Astrocyte (in vitro differentiated cells and primary cell): ENCODE measurements at places on chromosomes 3 and 15. TPM values are rescaled to one million over a fixed set of nuclear protein-coding genes. Genes with fewer than 3 reads are reported as not detected.

PTX3 gene
- total RNA-seq: 3.0 and 4.7 TPM in 2 replicates

GRCh38 chr15:38829086-38829485 is 264.5 kb upstream of the RASGRP1 start:
- DNase-seq: no peak

DNA sequence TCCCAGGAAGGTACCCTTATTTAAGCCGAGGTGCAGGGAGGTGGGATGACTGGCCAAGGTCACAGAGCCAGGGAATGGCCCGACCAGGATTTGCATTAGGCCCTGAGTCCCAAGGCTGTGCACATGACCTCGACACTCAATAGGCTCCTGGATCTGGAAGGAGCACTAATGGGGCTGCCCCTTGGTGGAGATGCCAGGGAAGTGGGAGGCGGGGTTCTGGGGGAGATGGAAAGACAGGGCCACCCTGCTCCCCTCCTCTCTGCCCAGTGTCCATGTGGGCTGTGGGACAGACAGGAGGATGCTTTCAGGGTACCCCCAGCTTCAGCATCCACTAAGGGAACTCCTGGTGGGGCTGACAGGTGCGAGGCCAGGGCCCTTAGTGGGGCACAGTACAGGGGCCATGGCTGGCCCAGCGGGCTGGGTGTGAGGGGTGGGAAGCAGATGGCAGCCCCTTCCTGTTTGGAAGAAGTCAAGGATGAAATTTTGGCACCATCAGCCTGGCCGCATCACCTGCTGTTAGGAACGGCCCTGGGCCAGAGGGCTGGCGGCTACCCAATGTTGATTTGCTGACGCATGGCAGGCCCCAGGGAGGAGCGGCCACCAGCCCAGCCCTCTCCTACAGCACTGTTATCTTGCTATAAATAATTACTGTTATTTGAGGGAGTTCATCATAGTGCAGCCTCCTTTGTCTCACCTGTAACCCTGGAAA is 37.3 kb downstream of the ATP2B2 start:
- no peak for DNase-seq

DNA sequence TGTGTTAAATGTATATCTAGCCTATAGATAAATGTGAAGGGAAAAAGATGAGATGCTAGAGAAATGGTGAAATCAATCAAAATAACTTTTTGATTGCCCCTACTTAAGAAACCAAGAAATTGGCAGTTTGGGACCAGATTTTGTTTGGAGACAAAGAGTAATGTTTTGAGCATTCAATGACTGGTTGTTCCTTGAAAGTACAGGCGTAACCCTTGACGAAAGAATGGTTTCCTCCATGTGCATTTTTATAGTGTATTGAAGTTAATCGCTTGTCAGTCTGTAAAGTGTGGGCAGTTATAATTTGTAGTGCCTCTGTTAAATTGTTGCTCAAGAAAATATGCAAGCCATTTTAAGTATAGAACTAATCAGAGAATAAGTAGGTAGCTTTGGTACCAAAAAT is 1.2 kb downstream of the KIF23 start:
- DNase-seq: peak; percentile 51

DNA sequence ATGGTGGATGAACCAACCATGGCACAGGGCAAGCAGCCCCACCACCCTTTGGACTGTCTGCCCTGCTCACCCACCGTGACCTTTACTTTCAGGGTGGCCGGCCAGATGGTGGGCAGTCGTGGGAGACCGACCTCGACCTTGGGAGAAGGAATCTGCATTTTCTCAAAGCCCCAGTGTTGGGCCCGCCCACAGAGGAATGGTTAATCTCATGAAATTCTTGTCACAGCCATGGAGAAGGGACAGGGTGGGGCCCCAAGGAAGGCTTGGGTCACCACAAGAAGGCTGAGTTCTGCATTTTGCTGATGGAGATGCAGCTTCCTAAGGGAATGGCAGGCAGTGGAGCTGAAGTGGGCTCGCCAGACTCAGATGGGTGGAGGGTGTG is 2.9 kb downstream of the PLXND1 start:
- DNase-seq: no peak

- DNase-seq: no peak
These were observed 2.6 kb upstream of the XYLB start for GRCh38 chr3:38343797-38344594.
